Hematopoietic multipotent progenitor cell treated with erythropoietin and hydrocortisone succinate and interleukin-3 and kit ligand, for 6 days (in vitro differentiated cells): ENCODE measurements at places on chromosomes 11 and 22.
A peak's percentile ranks its signal among the peaks of the same experiment; 100 is the strongest.

GRCh38 chr11:78295991-78296930 is 107.5 kb downstream of the USP35 start:
- DNase-seq: no peak

GRCh38 chr11:95119361-95120060 is 29.9 kb downstream of the ENDOD1 start:
- no peak for DNase-seq

GRCh38 chr11:62671608-62672389 is at the start of the genes LBHD1 and UQCC3:
LBHD1 (minus strand) TSS chr11:62672267; CDS start chr11:62670031, 2,236 bp downstream.
UQCC3 (plus strand) TSS chr11:62671673; CDS start chr11:62671746, 73 bp downstream.
- peak; percentile 99 for DNase-seq

DNA sequence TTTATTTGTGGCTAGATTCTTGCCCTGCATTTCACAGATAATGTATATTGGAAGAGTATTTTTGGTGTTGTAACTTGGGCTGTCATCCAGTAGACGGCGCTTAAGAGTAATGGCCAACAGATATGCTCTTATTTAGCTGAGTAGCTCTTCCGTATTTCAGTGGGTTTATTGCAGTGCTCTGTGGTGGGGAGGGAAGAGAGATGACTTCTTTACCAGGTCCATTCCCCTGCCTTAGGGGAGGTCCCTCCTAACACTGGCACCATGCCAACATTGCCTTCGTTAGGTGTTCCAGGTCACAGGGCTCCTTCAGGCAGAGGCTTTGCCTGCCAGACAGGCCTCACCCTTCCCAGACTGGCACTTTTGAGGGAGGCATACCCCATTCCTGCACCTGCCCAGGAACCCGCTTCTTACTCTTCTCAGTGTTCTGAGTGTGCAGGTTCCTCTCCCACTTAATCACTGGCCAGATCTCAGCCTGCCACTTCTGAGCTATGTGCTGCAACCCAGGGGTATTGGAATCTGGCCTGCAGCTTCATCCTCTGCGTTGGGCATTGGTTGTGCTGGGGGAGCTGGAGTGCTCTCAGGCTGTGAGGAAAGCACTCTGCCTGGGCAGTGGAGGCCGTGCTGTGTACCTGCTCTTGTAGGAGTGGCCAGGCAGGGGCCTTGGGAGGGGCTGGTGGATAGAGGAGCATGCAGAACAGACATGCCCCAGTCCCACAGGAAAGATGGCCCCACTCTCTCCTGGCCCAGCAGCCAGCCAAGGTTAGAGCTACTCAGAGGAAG is 29.4 kb upstream of the SLN start:
- peak; percentile 79 for DNase-seq

- DNase-seq: no peak
Observed at GRCh38 chr11:130583801-130584211, 135.4 kb downstream of the ADAMTS15 start.

DNA sequence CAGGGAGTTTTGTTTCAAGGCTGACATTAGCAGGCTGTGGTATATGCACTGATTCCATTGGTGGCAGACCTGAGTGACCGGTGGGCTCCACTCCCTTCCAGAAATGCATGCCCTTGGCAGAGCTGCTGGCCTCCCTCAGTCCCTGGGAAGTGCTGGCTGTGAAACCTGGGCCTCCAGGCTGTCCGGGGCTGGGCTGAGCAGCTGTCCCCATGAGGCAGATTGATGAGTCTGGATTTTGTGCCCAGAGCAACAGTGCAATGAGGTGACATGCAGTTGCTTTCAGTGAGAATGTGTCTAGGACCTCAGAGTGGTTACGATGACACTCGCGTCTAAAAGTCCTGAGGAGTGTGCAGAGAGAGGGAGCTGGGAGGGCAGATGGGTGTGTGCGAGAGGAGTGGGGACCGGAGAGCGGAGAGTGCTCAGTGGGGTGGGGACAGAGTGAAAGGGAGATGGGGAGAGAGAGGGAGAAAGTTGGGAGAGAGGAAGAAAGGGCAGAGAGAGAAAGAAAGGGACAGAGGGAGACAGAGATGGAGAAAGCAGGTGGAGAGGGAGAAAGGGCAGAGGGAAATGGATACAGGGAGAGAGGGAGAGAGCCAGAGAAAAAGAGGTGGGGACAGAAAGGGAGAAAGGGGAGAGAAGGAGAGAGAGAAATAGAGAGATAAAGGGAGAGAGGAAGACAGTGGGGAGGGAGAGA is 978.3 kb downstream of the BRD1 start:
- no peak for DNase-seq

GRCh38 chr11:107501713-107502112 is 44.1 kb upstream of the CWF19L2 start:
- DNase-seq: no peak

DNA sequence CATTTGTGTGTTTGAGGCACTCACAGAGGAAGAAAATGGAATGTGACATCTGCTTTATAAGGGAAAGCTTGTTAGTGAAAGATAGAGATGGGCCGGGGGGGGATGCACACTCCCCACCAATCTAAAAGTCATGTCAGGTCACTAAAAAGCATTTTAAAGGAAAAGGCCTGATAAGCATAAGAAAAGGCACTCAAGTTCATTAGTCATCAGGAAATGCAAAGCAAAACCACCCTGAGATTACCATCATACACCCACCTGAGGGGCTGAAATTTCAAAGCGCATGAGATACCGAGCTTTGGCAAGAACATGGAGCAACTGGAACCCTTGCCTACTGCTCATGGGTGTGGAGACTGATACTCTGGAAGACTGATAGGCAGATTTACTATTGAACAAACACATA is 77.9 kb upstream of the ANO1 start:
- DNase-seq: no peak

DNA sequence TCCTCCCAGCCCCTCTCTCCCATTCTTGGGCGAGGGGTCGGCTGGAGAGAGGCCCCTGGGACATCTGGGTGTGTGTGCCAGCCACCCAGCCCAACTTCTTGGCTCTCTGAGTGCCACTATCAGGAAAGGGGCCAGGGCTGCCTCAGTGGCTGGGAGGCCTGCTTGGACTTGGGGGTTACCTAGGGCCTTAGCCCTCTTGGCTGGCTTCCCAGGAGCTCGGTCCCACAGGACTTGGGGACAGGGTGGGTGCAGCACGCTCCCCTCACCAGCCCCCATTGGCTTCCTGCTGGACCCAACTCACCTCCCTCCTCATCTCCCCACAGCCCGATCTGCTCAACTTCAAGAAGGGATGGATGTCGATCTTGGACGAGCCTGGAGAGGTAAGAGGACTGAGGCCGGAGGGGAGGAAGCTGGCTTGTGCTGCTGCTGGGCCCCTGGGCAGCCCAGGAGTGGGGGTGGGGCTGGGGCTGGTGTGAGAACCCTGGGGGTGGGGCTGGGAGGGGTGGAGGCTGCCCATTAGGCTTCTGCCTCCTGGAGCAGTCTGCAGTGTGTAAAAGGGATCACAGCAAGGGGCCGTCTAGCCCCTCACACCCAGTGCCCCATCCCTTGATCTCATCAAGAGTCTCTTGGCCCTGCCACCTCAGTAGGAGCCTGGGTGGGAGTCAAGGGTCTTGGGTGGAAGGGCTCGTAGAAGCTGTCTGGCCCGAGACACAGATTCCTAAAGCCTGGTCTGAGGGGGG is 54.8 kb downstream of the TRIOBP start:
- no peak for DNase-seq

DNA sequence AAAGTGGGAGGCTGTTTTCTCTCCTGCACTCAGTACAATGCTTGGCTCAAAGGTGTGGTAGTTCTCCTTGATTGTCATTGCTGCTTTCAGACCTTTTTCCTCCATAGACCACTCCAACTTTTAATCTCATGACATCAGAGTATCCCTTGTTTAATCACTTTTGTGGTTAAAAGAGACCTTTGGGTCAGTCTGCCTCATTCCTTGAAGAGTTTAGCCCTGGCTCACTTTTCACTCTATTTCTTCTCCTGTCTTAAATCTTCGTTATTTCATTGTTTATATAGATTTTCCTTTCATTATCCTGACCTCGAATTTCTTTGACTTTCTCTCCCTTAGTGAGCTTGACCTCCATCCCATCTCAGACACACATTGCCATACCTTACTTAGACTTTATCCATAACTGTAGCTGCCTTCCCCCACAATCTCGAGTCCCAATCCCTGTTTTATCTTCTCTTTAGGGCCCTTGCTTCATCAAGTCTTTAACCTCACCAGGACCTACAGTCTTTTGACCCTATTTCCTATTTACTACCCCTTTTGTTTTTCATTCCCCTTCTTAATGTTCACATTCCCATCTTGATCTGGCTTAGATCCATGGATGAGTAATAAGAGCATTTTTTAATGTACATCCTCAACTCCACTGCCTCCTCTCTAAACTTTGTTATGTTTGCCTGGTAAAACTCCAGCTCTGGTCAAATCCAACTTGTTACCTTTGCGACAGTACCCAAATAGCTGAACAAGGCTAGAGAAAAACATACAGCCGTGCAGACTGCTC is 9.5 kb downstream of the ATXN10 start:
- no peak for DNase-seq

DNA sequence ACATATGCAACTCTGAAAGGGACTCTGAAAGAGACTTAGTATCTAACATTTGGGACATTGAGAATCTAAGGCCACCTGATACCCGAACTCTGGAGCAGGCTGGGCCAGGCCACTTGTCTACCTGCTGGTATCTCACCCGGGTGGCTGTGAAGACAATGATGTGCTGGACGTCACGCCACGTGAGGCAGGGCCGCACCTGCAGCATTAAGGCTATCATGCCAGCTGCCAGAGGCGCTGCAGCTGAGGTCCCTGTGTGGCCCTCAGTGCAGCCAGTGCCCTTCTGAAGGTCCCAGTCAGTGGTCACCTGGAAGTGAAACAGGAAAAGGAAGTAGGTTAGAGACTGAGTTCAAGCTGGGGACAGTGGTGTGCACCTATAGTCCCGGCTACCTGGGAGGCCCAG is 12.4 kb downstream of the PCSK7 start:
- no peak for DNase-seq

DNA sequence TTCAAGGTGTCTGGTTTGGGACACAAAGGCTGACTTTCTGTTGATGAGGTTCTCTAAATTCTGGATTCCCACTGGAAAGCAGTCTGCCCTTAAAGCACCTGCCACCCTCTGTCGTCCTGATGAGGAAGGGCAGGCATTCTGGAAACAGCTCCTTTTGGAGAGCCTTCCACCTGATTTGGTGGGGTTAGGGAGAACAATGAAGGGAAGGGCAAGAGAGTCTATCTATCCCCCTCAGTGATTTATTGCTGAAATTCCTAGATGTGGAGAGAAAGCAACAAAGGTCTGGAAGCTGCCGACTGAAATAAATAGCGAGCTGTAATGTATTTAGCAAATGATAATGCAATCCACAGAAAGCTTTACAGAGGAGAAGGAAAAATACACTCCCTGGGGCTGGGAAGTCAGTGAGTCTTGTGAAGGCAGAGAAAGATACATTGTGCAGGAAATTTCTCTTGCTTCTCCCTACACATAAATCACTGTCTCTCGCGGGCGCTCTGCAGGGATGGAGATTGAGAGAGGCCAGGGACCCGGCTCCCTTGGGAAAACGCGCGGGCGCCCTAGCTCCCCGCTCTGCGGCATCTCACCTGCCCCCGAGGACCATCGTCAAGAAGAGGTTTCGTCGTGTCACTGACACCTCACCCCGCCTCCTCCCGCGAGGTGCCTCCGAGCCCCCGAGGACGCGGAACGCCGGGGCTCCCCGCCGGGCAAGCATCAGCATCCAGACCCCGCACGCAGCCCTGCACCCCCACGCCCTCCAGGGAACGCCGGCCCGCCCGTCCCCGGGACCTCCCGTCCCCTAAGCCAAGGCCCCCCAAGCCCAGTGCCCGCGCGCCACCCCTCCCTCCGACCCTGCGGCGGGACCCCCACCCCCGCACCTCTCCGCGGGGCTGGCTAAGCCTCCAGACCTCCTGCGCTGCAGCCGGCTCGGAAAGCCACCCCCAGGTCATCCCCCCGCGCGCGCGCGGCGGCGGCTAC is 673 bp downstream of the CDON start:
- no peak for DNase-seq

DNA sequence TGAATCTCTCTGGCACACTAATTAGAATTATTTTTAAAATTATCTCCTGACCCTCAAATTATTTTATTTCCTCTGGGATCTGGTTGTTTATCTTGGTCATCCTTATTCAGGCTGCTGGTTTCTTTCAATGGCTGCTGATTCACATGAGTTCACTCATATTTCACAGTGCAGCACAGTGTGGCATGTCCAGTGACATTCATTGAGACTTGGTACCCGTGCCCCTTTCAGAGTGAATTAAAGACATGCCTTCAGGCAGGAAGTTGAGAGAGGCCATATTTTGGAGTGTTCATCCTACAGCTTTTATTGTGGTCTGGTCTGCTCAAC is 13.5 kb downstream of the DCPS start:
- no peak for DNase-seq

DNA sequence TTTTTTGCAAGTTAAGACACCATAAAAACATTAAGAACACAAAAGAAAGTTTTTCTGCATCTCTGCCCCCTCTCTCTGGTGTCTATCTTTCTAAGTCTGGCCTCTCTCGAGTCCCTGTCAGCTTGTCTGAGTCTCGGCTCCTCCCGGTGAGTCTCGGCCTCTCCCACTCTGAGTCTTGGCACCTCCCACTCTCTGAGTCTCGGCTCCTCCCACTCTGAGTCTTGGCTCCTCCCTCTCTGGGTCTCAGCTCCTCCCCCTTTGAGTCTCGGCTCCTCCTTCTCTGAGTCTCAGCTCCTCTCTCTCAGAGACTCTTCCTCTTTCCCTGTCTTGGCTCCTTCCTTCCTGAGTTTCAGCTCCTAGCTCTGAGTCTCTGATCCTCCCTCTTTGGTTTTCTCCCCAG is 72.5 kb upstream of the AMPD3 start:
- no peak for DNase-seq

DNA sequence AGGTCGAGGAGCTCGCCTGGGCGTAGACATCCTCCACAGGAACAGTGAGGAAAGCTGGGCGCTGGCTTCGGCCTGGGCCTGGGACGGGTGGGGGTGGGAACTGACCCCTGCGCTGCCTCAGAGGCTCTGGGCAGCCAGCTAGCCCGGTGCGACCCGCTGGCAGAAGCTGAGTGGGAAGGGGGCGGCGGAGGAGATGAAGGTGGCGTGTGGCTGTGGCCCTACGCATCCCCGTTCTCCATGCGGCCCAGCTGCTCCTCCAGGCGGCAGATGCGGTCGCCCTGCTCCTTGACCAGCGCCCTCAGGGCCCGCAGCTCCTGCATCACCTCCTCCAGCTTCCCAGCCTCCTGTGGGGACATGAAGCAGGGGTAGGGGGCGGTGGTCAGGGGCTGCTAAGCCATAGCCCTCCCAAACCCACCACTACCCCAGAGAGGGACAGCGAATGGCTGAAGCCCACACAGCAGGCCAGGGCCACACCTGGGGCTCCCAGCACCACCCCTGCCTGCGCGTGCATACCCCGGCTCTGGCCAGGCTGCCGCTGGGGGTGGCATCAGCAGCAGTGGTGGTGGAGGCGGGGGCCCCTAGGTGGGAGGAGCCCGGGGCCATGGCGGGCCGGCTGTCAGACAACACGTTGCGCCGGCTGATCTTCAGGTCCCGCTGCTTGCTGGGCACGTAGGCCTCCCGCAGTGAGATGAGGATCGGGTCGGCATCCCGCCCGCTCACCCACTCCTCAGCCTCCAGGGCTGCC is 848 bp upstream of the PTPRCAP start:
- no peak for DNase-seq

GRCh38 chr11:118924591-118925585 is 838 bp downstream of the BCL9L start:
- DNase-seq: peak; percentile 75
